ENCODE measurements at places on chromosomes 13 and 19. TPM values are rescaled to one million over a fixed set of nuclear protein-coding genes. Genes with fewer than 3 reads are reported as not detected.

The SIGLEC9 gene
- 0.26 TPM for total RNA-seq

The PLK5 gene
- not detected for total RNA-seq

The SPIB gene
- 0.66 TPM for total RNA-seq

DNA sequence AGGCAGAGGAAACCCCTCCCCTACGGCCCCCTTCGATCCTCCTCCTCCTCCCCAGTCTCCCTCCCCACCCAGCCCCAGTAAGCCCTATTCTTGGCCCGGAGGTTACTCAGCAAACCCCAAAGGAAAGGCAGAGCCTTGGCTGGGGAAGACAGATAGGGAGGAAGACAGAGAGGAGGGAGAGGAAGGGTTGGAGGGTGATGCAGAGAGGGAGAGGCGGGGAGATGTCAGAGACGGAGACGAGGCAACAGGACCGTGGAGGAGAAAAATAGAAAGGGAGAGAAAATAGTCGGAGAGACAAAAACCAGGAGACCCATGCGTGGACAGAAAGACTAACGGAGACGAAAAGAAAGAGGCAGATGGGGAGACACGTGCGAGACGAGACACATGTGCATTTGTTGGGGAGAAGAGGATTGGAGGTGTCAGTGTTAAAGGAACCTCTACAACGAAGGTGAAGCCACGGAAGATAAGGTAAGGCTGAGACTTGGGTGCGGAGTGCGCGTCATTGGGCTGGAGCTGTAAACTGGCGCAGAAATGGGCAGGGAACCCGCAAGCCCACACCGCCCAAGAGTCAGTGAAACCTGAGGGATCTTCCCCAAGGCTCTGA, 2.9 kb downstream of the TGFB1 start:
- H3K36me3 ChIP-seq: peaks cover 40% of the 10 kb centered on the region
- H3K4me1 ChIP-seq: peaks cover 47% of the 10 kb centered on the region
- peak overlapping the region; percentile 99 for H3K4me3 ChIP-seq
- DNase-seq: no peak

DNA sequence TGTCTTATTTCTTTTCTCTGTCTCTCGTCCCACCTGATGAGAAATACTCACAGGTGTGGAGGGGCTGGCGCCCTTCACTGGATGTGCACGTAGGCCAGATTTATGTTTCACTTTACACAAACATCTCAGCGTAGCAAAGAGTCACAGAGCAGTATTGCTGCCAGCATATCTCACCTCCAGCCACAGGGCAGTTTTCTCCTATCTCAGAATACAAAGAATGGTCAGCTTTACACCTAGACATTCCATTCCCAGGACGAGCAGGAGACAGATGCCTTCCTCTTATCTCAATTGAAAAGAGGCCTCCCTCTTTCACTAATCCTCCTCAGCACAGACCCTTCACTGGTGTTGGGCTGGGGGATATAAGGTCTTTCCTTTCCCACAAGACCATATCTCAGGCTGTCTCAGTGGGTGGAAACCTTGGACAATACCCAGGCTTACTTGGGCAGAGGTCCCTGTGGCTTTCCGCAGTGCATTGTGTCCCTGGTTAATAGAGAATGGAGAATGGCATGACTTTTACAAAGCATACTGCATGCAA, 7.2 kb upstream of the ZNF611 start:
- no peaks in the 10 kb centered on the region for H3K27me3 ChIP-seq
- H3K27ac ChIP-seq: no peak overlapping the region
- peaks cover 20% of the 10 kb centered on the region for H3K36me3 ChIP-seq
- no peak for DNase-seq

- H3K27me3 ChIP-seq: no peaks in the 10 kb centered on the region
- no peak for DNase-seq
- H3K36me3 ChIP-seq: no peaks in the 10 kb centered on the region
- H3K4me3 ChIP-seq: no peak overlapping the region
These were observed 83.9 kb downstream of the OLFM4 start for GRCh38 chr13:53112522-53112921.

GRCh38 chr13:112941349-112941748, 27.7 kb upstream of the MCF2L start:
- DNase-seq: no peak
- H3K36me3 ChIP-seq: no peaks in the 10 kb centered on the region
- no peak overlapping the region for H3K4me3 ChIP-seq

DNA sequence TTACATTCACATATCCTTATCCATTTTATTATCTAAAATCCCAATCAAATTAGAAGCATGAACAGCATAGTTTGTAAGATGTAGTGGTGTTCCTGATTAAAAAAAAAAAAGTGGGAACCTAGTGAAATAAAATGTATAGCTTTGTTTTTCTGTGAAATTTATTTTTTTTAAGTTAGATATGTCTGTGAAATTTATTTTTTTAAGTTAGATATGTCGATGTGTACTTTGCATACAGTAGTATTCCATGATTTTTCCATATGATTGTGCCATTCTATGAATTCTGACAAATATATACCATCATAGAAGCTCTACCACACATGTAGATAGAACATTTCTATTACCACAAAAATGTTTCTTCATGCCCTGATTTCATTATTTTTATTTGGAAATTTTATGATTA, 6.0 kb upstream of the MAB21L1 start:
- H3K4me3 ChIP-seq: no peak overlapping the region
- no peak for DNase-seq
- no peaks in the 10 kb centered on the region for H3K36me3 ChIP-seq
- H3K27me3 ChIP-seq: peaks cover 19% of the 10 kb centered on the region

All from activated CD8-positive, alpha-beta memory T cell treated with anti-CD3 and anti-CD28 coated beads, Interleukin-2, amount 10 ng/mL, durations not matched to agents 7 days and 5 days (primary cell).